Right ventricle myocardium inferior (tissue), 1 donor: ENCODE measurements at places on chromosomes 4 and X.

- no peak for DNase-seq
Measured at GRCh38 chrX:136629084-136629750, 18.7 kb upstream of the CD40LG start.

GRCh38 chr4:169791062-169791461 is 33.3 kb upstream of the HPF1 start:
- DNase-seq, result no peak

- DNase-seq, result no peak
Measured at GRCh38 chr4:16890651-16891050, 7.8 kb downstream of the LDB2 start.

DNA sequence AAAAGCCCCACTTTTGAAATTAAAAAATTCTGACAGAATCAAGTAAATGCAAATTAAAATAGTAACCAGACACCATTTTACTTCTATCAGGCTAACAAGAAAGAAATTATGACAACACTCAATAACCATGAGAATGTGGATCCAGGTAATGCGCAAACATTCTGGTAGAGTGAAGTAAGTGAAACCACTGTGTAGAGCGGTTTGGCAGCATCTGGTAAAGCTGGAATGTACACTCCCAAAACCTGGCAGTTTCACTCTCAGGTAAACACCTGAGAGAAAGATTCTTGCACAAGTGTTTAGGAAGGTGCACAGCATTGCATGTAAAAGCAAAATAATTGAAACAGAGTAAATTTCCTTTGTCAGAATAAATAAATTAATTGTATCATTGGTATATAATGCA is 81.8 kb downstream of the TRIML1 start:
- DNase-seq, result no peak

DNA sequence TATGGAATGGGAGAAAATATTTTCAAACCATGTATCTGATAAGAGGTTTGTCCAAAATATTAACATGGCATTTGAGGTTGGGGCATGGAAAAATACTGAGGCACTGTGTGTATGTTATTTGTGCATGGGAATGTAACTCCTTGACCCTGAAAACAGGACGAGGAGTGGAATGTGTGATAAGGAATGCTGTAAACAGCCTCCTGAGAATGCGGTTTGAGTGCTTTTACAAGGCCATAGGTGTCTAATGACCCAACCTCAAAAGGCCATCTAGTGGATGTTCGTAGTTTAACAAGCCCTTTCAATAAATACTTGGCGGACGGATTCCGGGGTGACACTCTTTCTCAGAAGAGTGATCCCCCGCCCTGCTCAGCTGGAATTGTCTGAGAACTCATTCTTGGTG is 162.9 kb upstream of the USP9X start:
- no peak for DNase-seq

DNA sequence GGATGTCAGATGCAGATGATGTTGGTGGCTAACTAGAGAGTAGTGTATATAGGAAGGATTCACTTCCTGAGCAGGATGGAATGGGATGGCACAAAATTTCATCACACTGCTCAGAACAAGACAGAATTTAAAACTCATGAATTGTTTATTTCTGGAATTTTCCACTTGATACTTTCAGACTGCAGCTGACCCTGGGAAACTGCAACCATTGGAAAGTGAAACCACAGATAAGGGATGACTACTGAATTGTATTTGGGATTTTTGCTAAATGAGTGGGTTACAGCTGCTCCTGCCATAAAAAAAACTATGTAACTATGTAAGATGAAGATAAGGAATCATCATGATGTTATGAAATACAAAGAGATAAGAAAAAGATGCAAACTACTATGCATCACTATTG is 51.4 kb downstream of the NPY5R start:
- DNase-seq, result no peak

- no peak for DNase-seq
Measured at GRCh38 chr4:163042306-163042705, 124.4 kb downstream of the NAF1 start.

DNA sequence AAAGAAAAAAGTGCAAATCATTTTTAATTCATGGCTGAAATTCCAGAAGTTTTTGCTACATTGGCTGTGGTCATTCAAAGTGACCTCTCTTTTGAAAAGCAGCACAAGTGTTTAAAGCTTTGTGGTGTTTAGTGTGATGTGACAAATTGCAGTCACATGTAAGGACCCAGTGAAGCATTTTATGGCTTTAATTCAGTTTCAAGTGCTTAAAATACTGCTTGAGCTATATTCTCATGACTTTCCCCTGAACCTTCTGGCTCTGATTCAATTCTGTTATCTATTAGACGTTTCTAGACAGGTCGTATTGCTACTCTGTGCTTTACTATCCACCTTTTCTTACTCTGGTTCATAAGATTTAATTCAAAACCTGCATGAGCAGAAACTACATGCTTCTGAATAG is 105.8 kb downstream of the FAT4 start:
- no peak for DNase-seq

DNA sequence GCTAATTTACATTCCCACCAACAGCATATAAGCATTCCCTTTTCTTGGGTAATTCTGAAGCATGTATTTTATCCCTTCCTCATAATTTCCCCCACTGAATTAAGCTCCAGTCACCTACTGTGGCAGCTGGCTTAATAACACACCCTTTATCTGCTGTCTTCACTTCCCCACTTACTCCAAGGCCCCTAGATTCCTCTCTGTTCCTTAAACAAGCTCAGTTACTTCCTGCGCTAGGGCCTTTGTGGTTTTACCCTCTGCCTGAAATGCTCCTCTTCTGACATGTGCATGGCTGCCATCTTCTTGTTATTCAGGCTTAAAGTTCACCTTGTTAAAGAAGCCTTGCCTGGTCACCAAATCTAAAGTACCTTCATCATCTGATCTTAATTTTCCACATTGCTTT is 47.2 kb upstream of the RPS6KA3 start:
- no peak for DNase-seq

DNA sequence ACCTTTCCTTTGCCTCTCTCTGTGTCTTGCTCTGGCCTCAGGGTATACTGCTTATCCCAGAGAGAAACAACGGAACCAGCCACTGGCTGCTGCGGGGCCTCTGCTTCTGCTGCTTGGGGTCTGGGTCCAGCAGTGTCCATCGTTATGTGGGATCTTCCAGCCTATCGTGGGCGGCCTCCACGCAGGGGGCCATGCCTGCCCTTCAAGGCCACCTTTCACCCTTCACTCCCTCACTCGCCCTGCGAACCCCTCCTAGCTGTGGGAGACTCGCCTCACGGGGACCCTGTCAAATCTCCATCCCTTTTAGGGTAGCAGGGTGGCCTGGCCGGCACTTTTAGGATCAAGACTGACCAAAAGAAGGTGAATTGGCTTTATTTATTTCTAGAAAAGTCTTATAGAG is 19.3 kb upstream of the ABLIM2 start:
- DNase-seq, result peak; percentile 52
